Stimulated activated CD4-positive, alpha-beta T cell treated with anti-CD3 and anti-CD28 coated beads, TNF-alpha, amount 100 ng/mL, for 4 hours (primary cell): ENCODE measurements at places on chromosomes 3 and 15.

DNA sequence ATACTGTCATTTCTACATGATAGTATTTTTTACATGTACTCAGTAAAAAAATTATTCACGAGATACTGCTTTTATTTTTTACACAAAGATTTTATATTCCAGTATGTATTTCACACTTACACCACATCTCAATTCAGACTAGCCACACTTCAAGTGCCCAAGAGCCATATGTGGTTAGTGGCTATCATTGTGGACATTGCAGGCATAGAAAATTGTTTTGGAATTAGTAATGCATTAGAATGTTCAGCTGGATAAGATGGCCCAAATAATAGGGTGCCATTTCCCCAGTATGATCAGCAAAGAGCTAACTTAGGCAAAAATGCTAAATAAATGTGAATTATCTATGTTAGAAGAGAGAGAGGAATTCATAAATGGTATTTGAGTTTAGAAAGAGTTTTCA, 203.8 kb upstream of the MCTP2 start:
- DNase-seq = no peak

DNA sequence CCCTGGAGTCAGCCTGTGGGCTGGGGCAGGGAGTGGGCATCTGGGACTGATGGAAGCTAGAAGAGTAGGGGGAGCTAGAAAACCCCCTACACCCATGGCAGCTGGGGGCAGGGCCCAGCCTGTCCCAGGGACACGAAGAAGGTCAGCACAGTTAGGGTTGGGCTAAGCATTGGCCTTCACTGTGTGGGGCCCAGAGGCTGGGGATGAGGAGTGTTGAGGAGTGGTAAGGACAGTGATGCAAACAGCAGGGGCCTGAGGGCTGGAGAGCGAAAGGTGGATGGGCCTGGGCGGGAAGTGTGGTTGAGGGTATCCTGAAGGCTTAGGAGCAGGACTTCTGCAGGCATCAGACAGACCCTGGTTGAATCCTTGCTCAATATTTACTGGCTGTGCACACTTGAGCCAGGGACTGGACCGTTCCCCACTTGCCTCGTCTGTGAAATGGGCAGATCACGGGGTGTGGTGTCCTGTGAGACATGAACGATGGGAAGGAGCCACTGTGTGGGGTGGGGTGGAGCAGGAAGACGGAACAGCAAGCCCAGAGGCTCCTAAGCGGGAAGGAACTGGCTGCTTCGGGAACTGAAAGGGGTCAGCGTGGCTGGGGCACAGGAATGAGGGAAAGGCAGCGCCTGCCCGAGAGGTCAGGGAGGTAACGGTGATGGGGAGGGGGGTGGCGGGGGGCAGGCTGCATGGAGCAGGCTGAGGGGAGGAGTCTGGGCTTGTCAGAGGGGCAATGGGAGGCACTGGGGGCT, 7.3 kb downstream of the PRKCD start:
- no peak for DNase-seq

DNA sequence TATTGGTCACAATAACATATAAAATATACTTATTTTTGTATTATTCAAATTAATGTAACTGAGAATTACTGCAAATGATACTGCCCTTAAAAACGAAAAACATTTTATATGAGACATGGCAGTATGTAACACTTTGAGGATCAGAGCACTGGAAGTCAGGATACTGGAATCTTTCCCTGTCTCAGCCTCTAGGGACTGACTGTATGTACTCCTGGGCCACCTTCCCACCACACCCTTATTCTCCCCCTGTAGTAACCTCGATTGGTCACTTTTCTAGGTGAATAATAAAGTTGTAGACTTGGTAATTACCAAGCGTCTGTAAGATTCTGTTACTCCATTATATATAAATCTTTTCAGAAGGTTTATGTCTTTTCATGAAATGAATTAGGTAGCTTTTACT, 43.0 kb downstream of the LRRC49 start:
- no peak for DNase-seq

DNA sequence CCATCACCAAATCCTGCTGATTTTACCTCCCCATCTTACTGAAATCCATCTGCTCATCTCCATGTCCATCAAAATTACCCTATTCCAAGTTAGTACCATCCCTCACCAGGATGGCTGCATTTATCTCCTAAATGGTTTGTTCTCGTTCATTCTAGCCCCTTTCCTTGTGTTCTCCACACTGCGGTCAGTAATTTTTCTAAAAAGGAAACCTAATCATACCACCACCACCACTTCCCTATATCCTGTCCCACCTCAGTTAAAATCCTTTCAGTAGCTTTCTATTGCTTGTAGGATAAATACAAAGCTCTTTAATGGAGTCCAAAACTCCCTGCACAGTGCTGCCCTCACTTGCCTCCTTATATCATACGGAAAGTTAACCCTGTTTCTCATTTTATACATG, 51.1 kb downstream of the UACA start:
- no peak for DNase-seq

DNA sequence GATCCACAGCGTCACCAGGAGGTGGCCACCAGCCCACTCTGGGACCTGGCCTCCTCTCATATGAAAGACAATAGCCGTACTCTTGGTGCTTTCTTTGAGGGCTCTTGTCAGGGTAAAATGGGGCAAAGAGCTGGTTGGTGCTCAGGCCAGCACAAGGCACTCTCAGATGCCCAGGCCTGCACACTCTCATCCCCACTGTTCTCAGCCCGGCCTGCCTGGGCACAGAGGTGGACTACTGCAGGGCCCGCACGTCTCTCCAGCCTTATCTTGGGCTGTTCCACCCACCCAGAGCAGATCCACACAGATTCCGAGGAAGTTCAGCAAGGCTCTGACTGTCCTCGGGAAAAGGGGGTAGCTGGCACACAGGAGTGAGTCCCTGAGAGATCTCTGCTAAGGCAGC, 122.8 kb upstream of the PRR20G start:
- DNase-seq = no peak

- no peak for DNase-seq
These were observed 217.5 kb upstream of the RASGRP1 start for GRCh38 chr15:38782156-38782555.

- no peak for DNase-seq
These were observed 132.7 kb downstream of the KLF13 start for GRCh38 chr15:31459400-31459748.

DNA sequence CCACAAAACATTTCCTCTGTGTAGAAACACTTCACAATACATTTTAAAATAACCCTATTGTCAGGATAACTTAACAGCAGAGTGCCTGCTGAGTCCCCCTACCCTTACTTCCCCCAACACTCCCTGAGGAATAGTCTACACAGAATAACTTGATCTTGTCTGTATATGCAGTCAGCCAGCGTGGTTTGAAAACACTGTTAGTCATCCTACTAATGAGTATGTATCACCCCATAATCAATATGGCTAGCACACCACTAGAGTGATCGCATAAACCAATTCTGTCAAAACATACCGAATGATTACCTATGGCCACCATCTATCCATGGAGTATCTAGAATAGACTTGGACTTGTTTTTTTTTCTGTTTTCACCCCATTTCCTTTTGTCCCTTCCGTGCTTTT, 152.7 kb upstream of the NECTIN3 start:
- no peak for DNase-seq

- no peak for DNase-seq
These were observed 298.8 kb upstream of the UMPS start for GRCh38 chr3:124431331-124431994.

DNA sequence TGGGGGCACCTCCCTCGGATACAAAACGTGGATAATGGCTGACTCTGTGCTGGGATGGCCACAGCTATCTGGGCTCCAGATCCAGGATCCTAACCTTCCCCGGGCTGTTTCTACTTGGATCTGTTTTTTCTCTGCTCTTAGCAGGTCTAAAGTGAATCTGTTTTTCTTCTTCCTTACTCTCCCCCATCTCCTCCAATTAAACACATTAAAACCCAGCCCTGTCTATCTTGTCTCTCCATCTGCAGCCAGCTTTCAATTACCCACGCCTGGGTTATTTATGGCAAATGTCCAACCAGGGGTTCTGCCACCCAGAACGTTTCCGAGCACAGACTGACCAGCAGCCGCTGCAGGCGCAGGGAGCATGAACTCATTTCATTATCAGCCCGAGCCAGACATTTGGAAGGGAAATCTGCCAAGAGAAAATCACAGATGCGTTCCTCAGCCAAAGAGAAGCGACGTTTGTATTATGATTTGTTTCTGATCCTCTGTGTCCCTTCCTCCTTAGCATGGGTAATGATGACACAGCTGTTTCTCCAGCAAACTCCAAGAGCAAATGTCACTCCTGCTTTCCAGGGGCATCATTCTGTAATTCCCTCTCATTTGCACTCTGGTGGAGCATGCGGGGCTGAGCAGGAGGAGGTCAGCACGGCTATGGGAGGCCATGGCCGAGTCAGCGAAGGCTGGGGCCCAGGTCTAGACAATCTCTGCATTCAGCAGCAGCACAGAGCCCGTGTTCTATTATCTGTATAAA, 42.0 kb downstream of the UMPS start:
- DNase-seq = no peak

DNA sequence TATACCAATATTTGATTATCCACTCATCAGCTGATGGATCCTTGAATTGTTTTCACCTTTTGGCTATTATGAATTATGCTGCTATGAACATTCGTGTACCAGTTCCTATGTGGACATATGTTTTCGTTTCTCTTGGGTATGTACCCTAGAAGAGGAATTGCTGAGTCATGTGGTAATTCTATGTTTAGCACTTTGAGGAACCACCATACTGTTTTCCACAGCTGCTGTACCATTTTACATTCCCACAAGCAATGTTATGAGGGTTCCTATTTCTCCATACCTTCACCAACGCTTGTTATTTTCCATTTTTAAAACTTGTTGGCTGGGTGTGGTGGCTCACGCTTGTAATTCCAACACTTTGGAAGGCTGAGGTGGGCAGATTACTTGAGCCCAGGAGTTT, 62.9 kb downstream of the RPLP1 start:
- DNase-seq = no peak
